ENCODE measurements at places on chromosomes 4 and X.

- DNase-seq, result no peak
Observed at GRCh38 chrX:153557618-153558355, 40.3 kb downstream of the ATP2B3 start.

DNA sequence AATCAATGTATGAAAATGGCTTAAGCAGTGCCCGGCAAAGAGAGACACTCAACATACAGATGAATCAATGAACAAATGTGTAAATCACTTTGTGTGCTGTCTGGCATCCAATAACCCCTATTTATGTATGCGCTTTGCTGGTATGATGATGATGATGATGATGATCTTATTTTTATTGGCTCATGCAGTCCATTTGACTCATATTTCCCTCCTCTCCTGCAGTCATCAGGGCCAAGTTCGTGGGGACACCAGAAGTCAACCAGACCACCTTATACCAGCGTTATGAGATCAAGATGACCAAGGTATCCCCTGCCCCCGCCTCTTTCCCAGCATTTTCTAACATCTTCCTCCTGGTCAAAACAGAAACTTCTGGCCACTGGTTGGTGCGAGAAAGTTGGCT is 2.5 kb downstream of the TIMP1 start:
- no peak for DNase-seq

DNA sequence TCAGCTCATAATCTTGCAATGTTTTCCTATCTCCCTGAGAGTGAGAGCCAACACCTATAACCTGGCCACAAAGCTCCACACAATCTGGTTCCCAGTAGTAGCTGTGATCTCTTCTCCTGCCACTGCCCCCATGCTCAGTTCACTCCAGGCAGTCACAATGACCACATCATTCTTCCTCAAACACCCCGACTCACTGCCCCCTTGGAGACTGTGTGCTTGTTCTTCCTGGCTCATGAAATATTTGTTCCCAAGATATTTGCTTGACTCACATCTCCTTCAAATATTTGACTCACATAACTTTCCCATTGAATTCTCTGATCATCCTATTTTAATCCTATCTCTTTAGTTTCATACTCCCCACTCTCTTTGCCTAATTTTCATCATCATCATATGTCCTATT is 173.7 kb downstream of the AREG start:
- DNase-seq, result no peak

GRCh38 chr4:104494185-104494584 is 509 bp downstream of the CXXC4 start:
- no peak for DNase-seq

- DNase-seq, result no peak
Observed at GRCh38 chrX:110318664-110318968, 731 bp upstream of the AMMECR1 start.

DNA sequence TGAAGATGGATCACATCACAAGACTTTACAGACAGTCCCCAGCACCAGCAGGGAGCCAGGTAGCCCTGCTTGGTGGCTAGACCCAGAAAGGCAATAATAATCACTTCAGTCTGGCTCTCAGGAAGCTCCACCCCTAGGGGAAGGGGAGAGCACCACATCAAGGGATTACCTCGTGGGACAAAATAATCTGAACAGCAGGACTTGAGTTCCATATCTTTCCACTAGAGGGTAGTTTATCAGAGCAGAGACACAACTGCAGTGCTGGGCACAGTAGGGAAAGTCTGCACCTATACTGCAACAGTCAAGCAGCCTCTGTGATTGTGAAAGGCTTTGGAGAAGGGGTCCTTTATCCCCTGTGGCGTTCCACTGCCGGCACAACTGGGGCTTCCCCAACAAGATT is 547.0 kb upstream of the POU3F4 start:
- DNase-seq, result no peak

DNA sequence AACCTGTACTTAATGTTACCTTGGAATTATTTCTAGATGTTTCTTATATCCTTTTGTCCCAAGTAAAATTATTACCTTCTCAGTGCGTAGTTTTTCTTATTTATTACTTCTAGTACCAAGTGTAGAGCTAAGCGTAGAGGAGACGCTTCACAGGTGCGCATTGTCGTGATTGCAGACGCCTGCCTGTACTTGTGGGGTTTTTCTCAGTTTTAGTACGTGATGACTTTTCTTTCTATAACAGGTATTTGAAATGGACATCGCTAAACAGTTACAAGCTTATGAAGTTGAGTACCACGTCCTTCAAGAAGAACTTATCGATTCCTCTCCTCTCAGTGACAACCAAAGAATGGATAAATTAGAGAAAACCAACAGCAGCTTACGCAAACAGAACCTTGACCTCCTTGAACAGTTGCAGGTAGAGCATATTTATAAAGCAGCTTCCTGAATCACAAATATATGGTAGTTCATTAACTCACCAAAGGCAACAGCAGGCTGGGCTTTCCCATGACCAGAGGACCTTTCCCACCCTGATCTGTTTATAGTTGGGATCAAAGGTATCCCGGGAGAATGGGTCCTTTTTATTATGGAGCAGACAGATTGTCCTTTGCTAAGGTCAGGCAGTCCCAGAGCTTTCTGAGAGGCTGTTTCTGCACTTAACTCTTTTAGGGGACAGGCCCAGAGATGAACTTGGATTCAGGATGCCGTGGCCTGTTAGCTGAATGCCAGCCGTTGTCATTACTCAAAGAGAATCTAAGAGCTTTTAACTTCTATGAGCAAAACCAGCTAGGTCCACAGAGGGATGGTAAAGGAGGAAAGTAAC is 172.9 kb downstream of the PTTG2 start:
- DNase-seq, result no peak

DNA sequence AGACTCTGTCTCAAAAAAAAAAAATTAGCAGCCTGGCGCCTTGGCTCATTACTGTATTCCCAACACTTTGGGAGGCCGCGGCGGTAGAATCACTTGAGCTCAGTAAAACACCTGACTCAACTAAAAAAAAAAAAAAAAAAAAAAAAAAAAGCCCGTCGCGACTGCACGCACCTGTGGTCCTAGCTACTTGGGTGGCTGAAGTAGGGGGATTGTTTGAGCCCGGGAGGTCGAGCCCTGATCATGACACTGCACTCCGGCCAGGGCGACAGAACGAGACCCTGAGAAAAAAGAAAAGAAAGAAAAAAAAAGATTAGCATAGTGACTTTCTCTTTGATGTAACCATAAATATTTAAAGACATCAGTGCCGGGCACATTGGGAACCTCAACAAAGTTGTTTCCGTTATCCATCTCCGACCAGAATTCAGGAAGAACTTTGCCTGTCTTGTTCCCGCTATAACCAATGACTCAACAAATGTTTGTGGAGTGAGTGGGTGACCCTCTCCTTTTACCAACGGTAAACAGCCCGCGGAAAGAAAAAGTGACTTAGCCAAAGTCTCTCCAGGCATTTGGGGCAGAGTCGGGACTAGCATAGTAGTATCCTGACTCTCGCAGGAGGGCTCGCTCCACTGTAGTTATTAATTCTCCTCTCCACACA is 553 bp upstream of the MED28 start:
- no peak for DNase-seq

- DNase-seq, result no peak
Observed at GRCh38 chrX:13401724-13402123, 81.9 kb upstream of the ATXN3L start.
